Urothelium cell line (cell line): ENCODE measurements at places on chromosomes 1 and 21.

- no peak for DNase-seq
Observed at GRCh38 chr21:15521644-15522001, 208.2 kb upstream of the USP25 start.

DNA sequence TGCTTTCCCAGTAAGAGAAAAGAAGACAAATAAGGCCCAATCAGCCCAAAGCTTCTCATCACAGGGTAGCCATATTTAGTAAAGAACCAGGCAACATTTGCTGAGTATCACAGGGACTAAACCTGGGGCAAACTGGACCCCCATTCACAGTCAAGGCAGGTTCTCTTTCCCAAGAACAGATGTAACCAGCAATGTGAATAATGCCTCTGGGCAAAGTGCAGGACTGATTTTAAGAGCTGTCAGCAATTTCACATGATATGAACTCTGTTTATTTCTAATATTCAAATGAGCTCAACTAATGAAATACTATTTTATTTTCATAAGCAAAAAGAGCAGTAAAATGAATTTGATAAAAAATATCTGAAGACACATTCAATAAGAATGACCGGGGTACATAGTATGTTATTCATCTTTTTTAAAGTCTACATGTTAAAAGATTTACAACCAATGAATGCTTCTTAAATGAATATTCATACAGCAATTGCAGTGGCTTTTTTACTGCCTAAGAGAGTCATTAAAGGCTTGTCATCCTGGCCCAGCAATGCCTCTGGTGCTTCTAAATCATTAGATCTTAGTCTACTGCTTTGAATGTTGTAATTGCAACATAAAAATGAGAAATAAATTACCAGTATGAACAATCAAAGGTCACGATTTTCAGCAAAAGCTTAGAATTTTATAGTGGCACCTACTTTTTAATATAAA, 308.8 kb downstream of the SMYD3 start:
- no peak for DNase-seq

- DNase-seq = no peak
Observed at GRCh38 chr1:44421446-44421884, 16.4 kb downstream of the RNF220 start.

GRCh38 chr1:101086783-101087182, 61.2 kb upstream of the DPH5 start:
- DNase-seq = no peak

- no peak for DNase-seq
Observed at GRCh38 chr1:147647796-147648633, 22.3 kb downstream of the ACP6 start.

GRCh38 chr1:188670837-188671236, 1806.8 kb downstream of the BRINP3 start:
- peak; percentile 41 for DNase-seq

GRCh38 chr1:170262276-170262939, 116.6 kb downstream of the NTMT2 start:
- DNase-seq = no peak

DNA sequence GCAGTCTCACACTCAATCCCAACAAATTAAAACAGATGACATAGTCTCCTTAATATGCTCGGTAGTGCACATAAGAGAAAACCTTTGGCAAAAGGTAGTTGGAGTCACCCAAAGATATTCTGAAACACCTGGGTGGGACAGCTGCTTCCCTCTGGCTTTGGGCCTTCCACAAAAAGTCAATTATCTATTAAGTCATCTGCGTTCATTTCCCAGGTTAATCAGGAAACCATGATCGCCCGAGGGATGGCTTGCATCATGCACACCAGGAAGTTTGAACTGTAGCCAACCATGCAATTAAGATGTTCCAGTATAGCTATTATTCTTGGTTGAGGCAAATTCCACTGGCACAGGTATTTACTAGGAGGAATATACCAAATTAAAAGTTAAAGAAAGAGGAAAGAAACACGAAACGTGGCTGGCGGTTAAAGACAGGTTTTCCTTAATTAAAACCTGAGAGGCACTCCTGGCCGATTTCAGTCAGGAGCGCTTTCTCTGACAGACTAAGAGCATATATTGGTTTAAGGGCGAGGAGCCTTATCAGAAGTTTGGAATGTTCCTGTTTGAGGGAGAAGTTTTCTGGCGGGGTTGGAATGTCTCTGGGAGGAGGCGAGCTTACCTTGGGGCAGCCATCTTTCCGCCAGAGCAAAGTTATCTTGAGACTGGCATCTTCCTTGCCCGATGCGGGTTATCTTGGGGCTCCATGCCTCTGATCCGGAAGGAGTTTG, 19.9 kb downstream of the CLDN17 start:
- DNase-seq = peak; percentile 14

GRCh38 chr1:228206582-228207351, 1.1 kb upstream of the OBSCN start:
- no peak for DNase-seq

GRCh38 chr1:42831273-42831672, 14.1 kb upstream of the SVBP start:
- DNase-seq = no peak

DNA sequence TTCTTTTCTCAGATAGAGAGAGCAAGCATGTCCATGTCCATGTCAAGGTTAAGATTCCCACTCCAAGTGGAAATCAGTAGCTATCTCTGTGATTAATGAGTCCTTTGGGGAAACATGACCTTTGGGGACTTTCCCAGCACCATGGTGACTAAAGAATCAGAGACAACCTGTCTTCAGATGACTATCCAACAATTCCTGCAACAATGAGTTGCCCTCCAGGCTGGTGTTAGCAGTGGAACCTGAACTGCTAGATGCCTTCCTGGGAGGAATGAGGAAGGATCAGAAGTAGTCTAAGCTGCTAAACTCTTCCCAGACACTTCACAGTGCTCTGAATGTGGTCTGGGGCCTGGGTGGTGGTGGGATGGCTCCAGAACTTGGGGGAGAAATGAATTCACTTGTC, 6.5 kb downstream of the S100A9 start:
- DNase-seq = no peak

- DNase-seq = peak; percentile 33
Observed at GRCh38 chr1:231241750-231242149, 738 bp downstream of the GNPAT start.

GRCh38 chr1:42825036-42825851, 8.0 kb upstream of the SVBP start:
- no peak for DNase-seq

- no peak for DNase-seq
Observed at GRCh38 chr1:220889333-220889732, 10.1 kb downstream of the HLX start.

DNA sequence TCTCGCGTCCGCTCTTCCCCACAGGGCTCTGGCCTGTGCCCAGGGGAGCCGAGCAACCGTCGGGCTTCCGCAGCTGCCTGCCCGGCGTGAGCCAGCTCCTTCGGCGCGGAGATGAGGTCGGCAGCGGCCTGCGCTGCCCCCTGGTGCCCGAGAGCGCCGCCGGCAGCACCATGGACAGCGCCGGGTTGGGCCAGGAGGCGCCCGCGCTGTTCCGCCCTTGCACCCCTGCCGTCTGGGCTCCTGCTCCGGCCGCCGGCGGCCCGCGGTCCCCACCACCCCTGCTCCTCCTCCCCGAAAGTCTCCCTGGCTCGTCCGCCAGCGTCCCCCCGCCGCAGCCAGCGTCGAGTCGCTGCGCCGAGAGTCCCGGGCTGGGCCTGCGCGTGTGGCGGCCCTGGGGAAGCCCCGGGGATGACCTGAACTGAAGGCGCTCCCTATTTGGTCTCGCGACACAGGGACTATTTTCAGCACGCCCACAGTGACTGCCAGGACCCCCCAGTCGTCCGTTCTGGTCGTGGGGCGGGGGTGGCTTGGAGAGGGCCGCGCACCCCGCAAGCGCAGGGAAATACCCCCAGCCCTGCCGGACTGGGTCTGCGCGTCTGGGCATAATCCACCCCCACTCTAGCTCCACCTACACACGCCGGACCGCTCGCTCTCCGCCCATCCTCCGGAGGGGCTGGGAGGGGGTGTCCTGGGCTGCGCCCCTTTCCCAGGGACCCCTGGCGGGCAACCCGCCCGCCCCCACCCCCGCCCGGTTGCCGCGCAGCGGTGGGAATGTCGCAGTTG, 1.3 kb downstream of the HES3 start:
- peak; percentile 84 for DNase-seq

GRCh38 chr21:28154121-28154520, 838.6 kb downstream of the LTN1 start:
- DNase-seq = no peak

GRCh38 chr1:2783435-2784397, 17.8 kb downstream of the TTC34 start:
- DNase-seq = no peak

GRCh38 chr1:21873761-21874160, 61.7 kb downstream of the LDLRAD2 start:
- DNase-seq = no peak

DNA sequence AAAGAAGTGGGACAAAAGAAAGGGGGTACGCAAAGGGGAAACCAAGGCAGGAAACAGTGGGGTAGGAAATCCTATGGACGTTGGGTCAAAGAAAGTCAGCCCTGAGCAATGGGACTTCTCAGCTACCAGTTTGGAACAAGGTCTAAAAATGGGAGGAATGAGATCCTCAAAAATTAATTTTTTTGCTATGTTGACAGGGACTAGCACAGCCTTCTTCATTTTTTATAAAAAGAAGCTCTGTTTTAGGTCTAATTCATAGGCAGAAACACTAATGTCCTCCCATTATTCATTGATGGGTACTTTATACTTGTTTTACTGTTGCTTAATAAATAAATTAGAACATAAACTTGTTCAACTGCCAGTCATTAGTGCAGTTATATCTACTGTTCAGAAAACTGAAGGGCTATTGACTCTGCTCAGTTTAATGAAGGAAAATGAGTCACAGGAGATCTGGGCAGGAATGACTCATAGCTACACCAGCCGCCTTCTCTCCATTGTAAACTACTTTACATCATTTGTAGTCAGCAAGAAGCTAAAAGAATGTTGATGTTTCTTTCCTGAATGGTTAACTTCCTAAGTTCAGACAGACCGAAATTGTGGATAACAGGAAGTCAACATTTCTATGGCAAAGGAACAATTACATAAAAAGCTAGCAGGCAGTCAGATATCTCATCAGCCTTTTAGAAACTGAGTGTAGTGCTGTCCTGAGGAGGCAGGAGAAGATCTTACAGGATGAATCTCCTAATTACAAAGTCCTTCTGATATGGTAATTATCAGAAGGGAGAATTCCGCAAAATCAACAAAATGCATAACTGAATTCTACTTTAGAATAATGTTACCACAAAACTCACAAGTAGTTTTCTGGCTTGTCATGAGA, 356.4 kb upstream of the PKN2 start:
- DNase-seq = peak; percentile 78

GRCh38 chr1:203239526-203240305, 10.2 kb upstream of the CHIT1 start:
- DNase-seq = no peak

- DNase-seq = no peak
Observed at GRCh38 chr1:25011943-25012638, 82.0 kb upstream of the RUNX3 start.

DNA sequence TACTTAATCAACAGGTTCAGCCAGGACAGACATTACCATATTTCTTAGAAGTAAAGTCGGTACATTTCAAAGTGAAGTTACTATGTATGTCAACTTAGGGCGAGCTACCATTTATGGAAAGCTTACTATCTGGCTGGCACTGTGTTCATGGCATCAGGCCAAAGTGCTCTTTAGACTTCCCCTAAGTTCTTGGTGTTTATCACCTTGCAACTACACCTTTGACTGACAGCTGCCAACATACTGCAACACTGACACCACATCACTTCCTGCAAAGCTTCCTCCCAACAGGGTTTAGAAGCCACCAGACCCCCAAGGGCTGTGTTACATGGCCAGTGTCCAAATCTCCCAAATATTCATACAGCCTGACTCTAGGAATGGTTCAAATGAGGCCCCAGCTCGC, 61.0 kb downstream of the TIAM1 start:
- no peak for DNase-seq
